ENCODE measurements at places on chromosomes 11 and 22. TPM values are rescaled to one million over a fixed set of nuclear protein-coding genes. Genes with fewer than 3 reads are reported as not detected.

C1QTNF4 gene
- not detected for total RNA-seq

GRCh38 chr11:35115688-35116030 lies 23.3 kb upstream of the CD44 start:
- DNase-seq = no peak
- H3K27ac ChIP-seq = no peak overlapping the region
- H3K4me1 ChIP-seq = peaks cover 17% of the 10 kb centered on the region
- H3K4me3 ChIP-seq = no peak overlapping the region
- H3K27me3 ChIP-seq = peaks cover 3% of the 10 kb centered on the region
- H3K36me3 ChIP-seq = peaks cover 4% of the 10 kb centered on the region

- no peaks in the 10 kb centered on the region for H3K4me1 ChIP-seq
- no peak overlapping the region for H3K4me3 ChIP-seq
- H3K36me3 ChIP-seq = peaks cover 2% of the 10 kb centered on the region
- no peaks in the 10 kb centered on the region for H3K27me3 ChIP-seq
- no peak overlapping the region for H3K27ac ChIP-seq
- no peak for DNase-seq
Measured at GRCh38 chr11:19183646-19184045, 18.1 kb downstream of the CSRP3 start.

- no peaks in the 10 kb centered on the region for H3K36me3 ChIP-seq
- H3K4me1 ChIP-seq = no peaks in the 10 kb centered on the region
- DNase-seq = no peak
Measured at GRCh38 chr22:27416511-27417420, 384.8 kb downstream of the MN1 start.

DNA sequence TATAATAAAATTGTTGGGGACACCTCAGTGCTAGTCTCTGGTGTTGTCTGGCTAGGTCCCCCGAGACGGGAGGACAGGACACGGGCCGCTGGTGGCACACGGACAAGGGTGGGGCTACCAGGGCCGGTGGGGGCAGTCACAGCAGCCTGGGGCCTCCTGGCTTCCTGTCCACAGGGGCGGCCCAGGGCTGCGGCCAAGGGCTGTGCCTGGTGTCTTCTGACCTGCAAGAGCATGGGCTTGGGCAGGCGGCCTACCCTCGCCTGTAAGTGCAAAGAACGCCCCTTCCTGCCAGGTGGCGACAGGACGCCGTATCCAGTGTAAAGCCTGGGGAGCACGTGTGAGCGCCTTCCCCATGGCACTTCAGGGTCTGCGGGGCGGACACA lies 3.6 kb downstream of the LRFN4 start:
- H3K4me1 ChIP-seq = peaks cover 2% of the 10 kb centered on the region
- H3K4me3 ChIP-seq = no peak overlapping the region
- DNase-seq = no peak
- H3K36me3 ChIP-seq = peaks cover 2% of the 10 kb centered on the region
- no peak overlapping the region for H3K27ac ChIP-seq
- H3K27me3 ChIP-seq = no peaks in the 10 kb centered on the region
